ENCODE measurements at places on chromosomes 5 and 9.

DNA sequence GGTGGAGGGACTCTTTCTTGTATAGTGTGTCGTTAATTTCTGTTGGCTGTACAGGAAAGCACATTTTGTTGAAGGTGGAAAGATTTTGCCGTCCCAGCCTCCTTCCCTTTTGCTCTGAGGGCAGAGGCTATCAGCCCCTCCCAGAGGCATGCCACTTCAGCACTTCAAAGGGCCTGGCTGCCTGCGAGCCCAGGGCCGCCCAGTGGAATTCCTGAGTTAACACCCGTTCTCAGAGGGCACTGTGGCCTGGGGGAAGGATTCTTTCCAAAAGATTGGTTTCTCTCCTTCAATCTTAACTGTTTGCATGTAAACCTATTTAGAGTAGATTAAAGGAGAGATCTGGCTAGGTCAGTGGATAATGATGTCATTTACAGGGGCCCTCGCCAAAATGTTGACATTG lies 238.6 kb downstream of the FANCC start:
- DNase-seq: no peak

DNA sequence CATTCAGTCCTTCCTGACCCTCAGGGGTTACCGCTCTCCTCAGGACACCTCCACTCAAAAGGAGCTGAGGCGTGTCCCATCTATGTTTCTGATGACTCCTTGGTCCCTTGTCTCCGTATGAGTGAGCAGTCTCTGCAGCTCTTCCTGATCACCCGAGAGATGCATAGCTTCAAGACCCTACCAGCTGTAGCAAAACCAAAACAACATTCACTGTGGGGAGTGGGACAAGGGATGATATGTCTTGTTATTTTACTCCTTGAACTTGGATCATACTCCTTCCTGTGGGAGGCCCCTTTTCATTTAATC lies 14.4 kb downstream of the GLDC start:
- DNase-seq: no peak

DNA sequence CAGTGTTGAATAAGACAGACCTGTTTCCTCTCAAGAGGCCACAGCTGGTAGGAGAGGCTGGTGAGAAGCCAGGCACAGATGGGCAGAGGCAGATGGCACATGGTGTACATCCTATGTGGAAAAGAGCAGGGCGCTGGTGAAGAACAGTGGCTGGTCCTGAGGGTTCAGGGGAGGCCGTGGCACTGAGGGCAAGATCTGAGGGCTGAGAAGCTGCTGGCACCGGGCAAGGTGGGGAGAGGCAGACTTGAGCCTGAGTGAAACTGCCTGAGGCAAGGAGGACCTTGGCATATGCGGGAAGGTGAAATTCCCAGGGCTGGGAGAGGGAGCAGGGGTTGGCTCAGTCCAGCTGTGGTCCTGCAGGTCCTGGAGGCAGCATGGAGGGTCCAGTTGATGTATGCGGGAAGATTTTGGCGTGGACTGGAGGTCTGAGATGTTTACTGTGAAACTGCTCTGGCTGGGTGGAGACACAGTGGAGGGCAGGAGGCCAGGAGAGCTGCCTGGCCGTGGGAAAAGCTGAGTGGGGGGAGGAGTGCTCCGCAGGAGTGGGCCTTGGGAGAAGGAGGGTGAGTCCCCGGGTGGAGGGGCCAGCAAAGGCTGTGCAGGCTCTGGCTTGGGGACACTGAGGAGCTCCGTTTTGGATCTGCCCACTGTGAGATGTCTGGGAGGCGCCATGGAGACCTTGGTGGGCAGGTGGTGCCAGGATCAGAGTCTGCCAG lies 2.6 kb downstream of the MAN1B1 start:
- DNase-seq: no peak

DNA sequence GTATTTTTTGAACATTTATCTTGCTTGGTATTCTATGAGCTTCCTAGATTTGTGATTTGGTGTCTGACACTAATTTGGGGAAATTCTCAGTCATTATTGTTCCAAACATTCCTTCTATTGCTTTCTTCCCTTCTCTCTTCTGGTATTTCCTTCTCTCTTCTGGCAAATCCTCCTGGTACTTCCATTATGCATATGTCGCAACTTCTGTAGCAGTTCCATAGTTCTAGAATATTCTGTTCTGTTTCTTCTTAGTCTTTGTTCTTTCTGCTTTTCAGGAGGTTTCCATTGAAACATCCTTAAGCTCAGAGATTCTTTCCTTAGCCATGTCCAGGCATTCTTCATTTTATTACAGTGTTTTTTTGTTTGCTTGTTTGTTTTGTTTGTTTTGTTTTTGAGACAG lies 155.2 kb upstream of the PIK3R1 start:
- DNase-seq: no peak

DNA sequence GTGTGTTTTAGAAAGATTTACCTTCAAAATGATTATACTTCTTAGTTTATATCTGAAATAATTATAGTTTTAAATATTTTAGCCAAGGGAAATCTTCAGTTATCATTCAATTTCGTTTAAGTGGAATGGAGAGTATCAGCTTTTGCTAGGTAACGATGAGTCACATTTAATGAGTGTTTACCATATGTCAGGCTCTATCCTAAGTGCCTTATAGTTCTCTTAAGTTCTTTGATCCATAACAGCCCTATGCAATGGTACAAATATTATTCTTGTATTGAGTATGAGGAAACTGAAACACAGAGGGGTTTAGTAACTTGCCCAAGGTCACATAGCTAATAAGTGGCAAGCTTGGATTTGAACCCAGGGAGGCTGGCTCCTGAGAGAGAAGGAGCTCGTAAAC lies 37.5 kb upstream of the SHB start:
- DNase-seq: no peak

- DNase-seq: no peak
Measured at GRCh38 chr9:107894572-107895261, 405.1 kb upstream of the KLF4 start.

GRCh38 chr5:132446621-132447020 lies 44.0 kb downstream of the IRF1 start:
- DNase-seq: no peak

DNA sequence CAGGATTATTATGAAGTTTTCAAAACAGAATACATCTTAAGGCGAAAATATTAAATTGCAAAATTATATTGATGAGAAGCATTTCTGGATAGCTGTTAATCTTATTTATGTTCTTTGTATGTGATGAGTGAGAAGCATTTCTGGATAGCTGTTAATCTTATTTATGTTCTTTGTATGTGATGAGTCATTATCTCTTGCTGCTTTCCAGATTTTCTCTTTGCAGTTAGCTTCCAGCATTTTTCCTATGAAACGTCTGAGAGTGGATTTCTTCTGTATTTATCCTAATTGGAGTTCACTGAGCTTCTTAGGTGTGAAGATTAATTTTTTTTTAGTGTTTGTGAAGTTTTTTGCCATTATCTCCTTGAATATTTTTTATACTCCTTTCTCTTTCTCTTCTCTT lies 8.2 kb downstream of the TMEM232 start:
- no peak for DNase-seq

GRCh38 chr5:91632871-91633270 lies 249.8 kb upstream of the ARRDC3 start:
- DNase-seq: no peak

DNA sequence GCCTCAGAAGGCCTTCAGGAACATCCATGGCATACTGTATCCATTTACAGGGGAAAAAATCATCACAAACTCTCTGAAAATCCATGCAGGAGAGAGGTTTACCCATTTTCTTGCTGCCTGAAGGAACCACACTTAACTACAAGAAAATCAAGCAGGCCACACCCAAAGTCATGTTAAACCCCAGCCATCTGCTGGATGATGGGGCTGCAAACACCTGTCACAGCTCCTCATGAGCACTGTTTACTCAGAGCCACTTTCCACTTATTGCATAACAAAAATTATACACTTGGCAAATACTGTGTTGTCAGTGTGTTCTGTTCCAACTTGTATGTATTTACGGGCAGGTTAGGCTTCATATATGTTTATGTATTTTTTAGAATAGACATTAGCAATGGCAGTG lies 35.8 kb downstream of the PPIC start:
- no peak for DNase-seq

GRCh38 chr5:58770136-58770535 lies 187.3 kb downstream of the RAB3C start:
- DNase-seq: no peak

DNA sequence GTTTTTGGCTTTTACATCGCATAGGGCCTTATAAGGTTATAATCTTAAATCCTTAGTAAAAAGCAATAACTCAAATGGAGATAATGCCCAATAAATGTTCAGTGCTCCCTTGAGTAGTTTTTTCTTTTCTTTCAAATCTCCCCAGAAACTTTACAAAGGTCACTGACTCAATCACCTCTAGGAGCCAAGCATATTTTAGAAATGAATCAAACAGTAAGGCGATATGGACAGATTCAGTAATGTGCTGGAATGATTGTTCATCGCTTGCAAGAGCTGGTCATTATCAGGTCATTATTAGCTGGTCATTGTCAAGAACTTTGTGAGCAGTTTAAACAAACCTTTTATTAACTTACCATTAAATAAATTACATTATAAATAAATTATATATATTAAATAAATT lies 130.4 kb upstream of the SLIT3 start:
- no peak for DNase-seq

DNA sequence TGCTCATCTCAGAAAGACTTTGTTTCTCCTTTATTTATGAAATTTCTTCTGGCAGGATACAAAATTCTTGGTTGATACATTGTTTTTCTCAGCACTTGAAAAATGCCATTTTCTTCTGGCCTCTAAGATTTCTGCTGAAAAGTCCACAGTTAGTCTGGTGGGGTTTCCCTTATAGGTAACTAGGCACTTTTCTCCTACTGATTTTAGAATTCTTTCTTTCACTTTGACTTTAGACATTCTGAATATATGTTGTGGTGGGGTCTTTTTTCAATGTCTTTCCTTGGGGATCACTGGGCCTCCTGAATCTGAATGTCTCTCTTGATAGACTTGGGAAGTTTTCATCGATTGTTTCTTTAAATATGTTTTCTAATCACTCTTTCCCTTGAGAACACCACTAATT lies 79.6 kb downstream of the CETN3 start:
- no peak for DNase-seq

DNA sequence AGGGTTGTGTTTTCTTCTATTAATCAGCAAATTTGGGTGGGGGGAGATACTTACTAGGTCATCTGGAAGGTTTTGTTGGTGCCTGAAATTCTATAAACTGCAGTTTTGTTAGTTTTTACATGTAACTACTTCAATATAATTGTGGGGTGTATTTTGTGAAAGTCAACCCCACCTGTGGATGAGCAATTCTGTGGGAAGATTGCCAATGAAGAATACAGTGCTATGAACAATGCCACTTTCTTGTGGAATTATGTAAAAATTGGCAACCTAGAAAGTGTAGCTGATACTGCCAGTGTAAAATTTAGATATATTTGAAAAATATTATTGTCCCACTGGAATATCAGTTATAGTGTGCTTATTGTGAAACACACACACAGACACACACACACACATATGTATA lies 80.7 kb downstream of the VCAN start:
- no peak for DNase-seq

DNA sequence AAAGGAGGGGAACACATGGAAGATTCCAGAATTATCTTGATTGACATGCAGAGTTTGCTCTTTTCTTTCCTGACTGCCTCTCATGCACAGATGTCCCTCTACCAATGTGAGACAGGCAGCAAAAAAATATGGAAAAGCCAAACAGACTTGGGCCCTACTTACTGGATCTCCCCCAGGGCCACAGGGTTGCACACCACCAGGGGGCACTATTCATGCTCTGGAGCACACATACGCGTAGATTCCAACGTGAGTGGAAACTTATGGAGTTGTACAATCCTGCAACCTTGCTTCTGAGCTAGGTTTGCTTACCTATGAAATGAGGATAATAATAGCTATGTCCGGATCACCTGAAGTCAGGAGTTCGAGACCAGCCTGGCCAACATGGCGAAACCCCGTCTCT lies 319.5 kb downstream of the ARHGEF28 start:
- DNase-seq: peak; percentile 1

DNA sequence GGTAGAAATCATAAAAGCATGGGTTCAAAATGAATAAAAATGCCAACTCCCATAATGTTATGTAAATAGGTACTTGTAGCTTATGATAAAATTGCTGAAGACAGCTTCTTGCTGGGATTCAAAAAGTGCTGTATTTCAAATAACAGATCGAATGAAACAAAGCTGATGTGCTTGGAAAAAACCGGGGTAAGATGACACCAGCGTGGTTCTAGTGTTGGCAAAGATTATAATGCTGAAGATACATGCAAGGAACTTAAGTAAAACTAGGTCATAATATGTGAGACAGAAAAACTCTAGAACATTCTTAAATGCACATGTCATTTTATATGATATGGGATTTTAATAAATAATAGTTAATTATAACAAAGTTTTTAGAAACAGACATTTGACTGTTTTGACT lies 44.4 kb upstream of the APC start:
- no peak for DNase-seq

DNA sequence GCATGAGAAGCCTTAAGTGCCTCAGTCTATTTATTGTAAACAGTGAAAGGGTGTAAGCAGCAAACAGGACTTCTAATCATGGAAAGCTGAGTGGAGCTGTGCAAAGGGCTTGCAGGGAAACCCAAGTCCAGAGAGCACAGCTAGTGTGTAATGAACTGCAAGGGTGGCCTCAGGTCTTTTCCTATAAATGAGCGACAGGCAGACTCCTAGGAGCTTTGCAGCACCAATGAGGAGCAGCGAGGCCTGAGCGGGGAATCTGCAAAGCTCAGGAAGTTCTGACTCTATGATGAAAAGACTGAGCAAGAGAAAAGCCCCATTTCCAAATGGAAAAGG lies 250.1 kb upstream of the MAP3K1 start:
- DNase-seq: no peak

DNA sequence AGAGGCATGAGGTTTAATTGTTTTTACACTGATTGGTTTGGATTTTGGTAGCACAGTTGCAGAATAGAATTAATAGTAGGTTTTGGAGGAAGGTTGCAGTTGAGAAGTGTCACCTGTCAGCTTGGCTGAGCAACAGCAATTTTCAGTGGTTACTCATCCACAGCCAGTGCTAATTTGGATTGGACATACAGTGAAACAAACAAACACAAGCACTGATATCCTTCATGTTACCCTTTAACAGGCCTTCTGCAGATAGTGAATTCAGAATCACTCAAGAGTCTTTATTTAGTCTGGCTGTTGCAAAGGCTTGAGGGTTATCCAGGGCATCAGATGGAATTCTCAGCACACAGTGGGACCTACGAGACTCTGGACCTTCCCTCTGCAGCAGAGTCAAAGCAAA lies 31.8 kb upstream of the POU4F3 start:
- no peak for DNase-seq

- no peak for DNase-seq
Measured at GRCh38 chr5:141877356-141878185, 639 bp downstream of the PCDH1 start.

GRCh38 chr9:135353935-135354334 lies 125.6 kb upstream of the PPP1R26 start:
- DNase-seq: no peak

GRCh38 chr5:136276946-136277345 lies 84.0 kb upstream of the SMIM32 start:
- DNase-seq: no peak
